ENCODE measurements at places on chromosomes 2 and 18.

DNA sequence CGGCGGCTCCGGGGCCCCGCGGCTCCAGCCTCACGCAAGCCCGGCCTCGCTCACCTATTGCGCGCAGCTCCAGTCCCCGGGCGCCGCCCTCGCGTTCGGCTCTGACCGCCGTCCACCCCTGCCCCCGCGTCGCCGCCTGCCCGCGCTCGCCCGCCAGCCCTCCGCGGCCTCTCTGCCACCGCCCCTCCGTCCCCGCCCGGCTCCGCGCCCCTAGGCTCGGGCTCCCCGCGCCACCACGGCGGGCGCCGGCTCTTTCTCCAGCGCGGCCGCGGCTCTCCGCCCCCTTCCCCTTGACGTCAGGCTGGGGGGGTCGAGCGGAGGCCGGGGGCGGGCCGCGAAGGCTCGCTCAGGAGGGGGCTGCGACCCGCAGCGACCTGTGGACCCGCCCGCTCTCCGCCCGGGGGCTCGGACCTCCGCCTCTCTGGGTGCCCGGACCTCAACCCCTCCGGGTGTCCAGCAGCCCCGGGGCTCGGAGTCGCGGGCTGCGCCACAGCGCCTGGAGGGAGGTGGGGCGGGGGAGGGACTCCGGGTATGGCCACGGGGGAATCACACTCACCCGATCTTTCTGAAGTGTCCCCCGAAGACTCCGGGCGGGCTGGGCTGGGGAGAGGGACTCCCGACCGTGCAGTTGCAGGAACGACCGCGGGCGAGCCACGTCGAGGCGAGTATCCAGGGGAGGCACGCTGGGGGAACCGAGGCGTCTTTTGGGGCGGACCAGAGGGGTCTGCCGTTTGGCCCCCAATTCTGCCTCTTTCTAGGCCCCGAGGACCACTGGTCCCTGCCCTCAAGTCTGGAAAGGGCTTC, at the start of gene SEMA4C:
Gene SEMA4C (minus strand): TSS at position 259 of the 804 bp plus-strand sequence. CDS start 2,194 bp downstream, outside the sequence.
- peak; percentile 53 for DNase-seq

- DNase-seq = no peak
These were observed 63.6 kb downstream of the COX7A2L start for GRCh38 chr2:42297322-42297936.

GRCh38 chr2:193943406-193943960, 1713.5 kb upstream of the SLC39A10 start:
- DNase-seq = no peak

DNA sequence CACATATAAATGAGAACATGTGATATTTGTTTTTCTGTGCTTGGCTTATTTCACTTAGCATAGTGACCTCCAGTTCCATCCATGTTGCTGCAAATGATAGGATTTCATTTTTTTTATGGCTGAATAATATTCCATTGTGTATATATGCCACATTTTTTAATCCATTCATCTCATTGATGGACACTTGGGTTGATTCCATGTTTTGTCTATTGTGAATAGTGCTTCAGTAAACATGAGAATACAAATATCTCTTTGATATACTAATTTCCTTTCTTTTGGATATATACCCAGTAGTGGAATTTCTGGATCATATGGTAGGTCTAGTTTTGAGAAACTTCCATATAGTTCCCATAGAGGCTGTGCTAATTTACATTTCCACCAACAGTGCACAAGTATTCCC, 3.7 kb upstream of the NEMP2 start:
- no peak for DNase-seq

DNA sequence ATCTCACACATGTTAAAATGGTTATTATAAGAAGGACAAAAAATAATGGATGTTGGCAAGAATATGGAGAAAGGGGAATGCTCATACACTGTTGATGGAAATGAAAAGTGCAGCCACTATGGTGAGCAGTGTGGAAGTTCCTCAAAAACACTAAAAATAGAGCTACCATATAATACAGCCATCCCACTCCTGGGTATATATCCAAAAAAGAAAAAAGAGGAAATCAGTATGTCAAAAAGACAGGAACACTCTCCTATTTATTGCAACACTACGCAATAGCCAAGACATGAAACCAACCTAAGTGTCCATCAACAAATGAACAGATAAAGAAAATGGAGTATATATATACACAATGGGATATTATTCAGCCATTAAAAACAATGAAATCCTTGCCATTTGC, 642.6 kb downstream of the RNF144A start:
- DNase-seq = no peak

DNA sequence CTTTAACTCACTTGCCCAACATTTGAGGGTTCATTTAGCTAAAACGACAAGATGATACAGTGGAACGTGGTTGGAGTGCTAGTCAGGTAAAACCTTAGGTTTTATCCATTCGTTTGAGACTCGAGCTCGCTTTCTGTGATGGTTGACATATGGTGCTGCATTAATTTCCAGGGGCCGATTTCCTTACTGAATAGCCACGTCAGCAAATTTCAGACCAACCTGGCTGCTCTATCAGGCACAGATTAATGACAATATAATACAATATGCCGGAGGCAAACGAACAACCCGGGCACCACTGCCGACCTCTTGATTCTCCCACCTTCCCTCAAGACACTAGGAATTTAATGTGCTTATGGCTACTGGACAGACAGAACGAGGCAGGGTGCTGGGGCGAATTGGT, 42.0 kb downstream of the NABP1 start:
- no peak for DNase-seq

All from choroid plexus epithelial cell (primary cell).